Choroid plexus epithelial cell (primary cell): ENCODE measurements at places on chromosomes 2 and 18.

DNA sequence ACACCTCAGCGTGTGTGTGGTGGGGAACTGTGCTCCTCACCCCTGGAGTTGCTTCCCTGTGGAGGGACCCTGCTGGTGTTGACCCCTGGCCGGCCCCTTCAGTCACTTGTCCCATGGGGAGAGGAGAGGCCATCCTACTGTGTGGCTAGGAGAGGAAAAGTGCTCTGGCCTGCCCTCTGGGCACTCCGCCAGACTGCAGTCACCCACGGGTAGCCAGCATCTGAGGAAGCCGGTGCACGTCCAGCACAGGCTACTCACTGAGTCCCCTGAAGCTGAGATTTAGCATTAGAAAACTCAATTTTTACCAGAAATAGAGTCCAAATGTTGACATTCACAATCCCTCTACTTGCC, 211.5 kb upstream of the RAB6C start:
- no peak for DNase-seq

GRCh38 chr18:40653682-40654081, 1301.4 kb upstream of the PIK3C3 start:
- DNase-seq, result no peak

DNA sequence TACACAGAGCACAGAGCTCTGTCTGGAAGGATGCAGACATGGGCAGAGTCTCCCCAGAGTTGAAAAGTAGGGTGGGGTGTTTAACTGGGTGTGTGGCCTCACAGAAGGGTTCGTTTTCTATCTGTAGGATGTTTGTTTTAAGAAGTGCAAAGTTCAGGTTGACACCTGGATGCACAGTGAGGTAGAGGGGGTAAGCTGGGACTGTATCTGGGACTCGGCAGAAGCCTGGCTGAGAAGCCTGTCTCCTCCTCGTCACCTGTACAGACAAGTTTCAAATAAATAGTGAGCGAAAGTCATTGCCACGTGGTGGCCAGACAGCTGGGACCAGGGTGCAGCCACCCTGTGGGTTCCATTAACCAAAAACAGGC, 145.9 kb downstream of the KLHL29 start:
- no peak for DNase-seq

DNA sequence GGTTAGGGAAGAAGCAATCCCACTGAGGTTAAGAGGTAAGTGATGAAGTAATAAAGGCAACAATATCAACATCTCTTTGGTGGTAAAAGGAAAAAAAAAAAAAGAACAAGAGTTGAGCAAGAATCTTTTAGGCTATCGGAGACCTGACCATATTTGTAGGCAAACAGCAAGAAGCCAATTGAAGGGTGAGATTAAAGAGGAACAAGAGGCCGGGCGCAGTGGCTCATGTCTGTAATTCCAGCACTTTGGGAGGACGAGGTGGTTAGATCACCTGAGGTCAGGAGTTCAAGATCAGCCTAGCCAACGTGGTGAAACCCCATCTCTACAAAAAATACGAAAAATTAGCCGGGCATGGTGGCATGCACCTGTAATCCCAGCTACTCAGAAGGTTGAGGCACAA, 11.3 kb downstream of the VPS54 start:
- no peak for DNase-seq

GRCh38 chr2:14700753-14701152, 68.2 kb downstream of the LRATD1 start:
- peak; percentile 2 for DNase-seq
